Naive thymus-derived CD4-positive, alpha-beta T cell (primary cell): ENCODE measurements at places on chromosomes 13 and 19.

GRCh38 chr13:109105899-109106298, 476.5 kb downstream of the MYO16 start:
- DNase-seq, result no peak

- no peak for DNase-seq
Observed at GRCh38 chr13:72850959-72851677, 69.2 kb downstream of the PIBF1 start.

- no peak for DNase-seq
Observed at GRCh38 chr13:44414716-44415115, 41.1 kb downstream of the SERP2 start.

DNA sequence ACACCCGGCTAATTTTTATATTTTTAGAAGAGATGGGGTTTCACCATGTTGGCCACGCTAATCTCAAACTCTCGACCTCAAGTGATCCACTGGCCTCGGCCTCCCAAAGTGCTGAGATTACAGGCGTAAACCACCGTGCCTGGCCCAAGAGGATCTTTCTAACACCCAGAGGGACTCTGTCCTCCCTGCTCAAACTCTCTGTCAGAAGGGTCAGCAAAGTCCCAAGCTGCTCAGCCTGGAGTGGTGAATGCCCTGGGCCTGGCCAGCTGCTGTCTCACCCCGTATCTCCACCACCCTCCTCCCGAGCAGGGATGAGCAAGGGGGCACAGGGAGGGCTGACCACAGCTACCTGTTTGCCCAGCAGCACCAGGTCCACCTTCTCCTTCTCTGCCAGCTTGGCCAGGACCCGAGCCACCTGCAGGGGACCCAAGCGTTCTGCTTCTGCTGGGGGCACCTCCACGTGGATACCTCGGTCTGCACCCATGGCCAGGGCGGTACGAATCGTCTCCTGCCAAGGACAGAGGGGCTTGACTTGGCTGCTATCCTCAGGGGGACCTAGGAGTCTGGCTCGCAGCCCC, 10.9 kb upstream of the VSIG10L start:
- DNase-seq, result no peak

DNA sequence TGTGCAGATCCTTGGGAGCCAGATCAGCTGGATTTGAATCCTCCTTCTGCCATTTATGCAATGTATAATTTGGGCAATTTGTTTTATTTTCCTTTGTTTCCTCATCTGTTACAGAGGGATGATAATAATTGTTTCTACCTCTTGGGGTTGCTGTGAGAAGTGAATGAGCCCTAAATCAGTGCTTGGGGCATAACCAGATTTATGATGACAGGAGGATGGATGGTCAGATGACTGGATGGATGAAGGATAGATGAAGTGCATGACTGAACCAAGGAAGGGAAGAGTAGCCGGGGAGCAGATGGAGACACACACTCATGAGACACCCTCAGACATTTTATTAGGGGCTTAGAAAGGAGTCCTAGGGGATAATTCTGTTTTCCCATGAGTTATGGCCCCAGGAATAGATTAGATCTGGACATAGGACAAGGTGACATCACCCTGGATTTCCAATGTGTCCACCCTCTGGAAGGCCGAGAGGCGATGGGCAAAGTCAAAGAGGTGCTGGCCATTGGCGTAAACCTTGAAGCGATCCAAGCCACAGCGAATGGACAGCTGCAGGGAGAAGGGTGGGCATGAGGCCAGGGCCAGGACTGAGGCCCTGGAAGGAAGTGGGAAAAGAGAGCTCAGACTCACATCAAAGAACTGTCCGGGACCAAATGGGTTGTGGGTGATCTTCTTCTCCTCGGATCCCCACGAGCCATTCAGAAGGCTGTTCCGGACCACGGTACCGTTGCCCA, 11.2 kb downstream of the LGALS4 start:
- DNase-seq, result no peak
